ENCODE measurements at places on chromosomes 5 and 9. TPM values are rescaled to one million over a fixed set of nuclear protein-coding genes. Genes with fewer than 3 reads are reported as not detected.

The SOHLH1 gene
- total RNA-seq, result not detected

The FOXD1 gene
- total RNA-seq, result 0.31 TPM

DNA sequence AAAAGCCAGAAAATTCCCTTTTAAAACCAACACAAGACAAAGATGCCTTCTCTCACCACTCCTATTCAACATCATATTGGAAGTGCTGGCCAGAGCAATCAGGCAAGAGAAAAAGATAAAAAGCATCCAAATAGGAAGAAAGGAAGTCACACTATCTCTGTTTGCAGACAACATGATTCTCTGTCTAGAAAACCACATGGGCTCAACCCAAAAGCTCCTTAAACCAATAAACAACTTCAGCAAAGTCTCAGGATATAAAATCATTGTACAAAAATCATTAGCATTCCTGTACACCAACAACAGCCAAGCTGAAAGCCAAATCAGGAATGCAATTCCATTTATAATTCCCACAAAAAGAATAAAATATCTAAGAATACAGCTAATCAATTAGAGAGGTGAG is 112.0 kb downstream of the ADAMTSL1 start:
- H3K27ac ChIP-seq, result no peak overlapping the region
- peaks cover 1% of the 10 kb centered on the region for H3K36me3 ChIP-seq
- no peak for DNase-seq
- no peak overlapping the region for H3K4me3 ChIP-seq

DNA sequence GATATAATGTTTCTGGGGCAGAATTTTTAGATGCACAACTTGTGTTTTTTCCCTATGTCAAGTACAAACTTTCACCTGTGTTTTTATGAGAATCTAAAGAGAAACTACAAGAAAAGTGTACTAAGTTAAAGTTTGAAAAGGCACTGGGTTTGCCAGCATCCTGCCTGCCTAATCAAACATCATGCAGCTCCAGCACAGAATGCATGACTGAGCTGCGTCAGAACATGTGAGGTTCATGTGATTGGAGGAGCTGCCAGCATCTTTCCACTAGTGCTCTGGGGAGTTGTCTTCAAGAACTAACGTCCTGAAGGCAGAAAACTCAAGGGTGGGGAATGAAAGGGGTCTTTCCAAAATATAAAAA is 46.1 kb upstream of the RIC1 start:
- H3K36me3 ChIP-seq, result peaks cover 2% of the 10 kb centered on the region
- H3K4me1 ChIP-seq, result no peaks in the 10 kb centered on the region
- no peak overlapping the region for H3K27ac ChIP-seq
- no peak for DNase-seq
- H3K27me3 ChIP-seq, result no peaks in the 10 kb centered on the region

DNA sequence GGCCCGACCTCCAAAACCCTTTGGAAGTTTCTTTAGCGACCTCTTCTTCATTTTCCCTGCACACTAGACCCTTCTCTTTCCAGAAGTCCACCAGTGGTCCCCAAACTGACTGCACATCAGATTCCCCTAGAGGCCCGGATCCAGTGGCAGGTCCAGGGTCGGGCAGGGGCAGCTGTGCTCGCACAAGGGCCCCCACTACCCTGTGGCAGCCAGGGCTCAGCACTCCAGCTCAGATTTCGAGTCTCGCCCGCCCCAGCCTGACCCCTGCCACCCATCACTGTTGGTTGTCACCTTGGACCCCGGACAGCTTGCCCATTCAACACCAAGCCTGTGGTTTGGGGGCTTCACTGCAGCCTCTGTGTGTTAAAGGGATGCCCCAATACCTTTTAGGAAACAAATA is 7.8 kb upstream of the ZDHHC12 start:
- H3K27ac ChIP-seq, result no peak overlapping the region
- H3K4me3 ChIP-seq, result no peak overlapping the region
- H3K4me1 ChIP-seq, result no peaks in the 10 kb centered on the region
- peaks cover 20% of the 10 kb centered on the region for H3K36me3 ChIP-seq

- H3K27ac ChIP-seq, result no peak overlapping the region
- peak; percentile 46 for DNase-seq
Measured at GRCh38 chr9:21154018-21154608, 12.3 kb downstream of the IFNA21 start.

DNA sequence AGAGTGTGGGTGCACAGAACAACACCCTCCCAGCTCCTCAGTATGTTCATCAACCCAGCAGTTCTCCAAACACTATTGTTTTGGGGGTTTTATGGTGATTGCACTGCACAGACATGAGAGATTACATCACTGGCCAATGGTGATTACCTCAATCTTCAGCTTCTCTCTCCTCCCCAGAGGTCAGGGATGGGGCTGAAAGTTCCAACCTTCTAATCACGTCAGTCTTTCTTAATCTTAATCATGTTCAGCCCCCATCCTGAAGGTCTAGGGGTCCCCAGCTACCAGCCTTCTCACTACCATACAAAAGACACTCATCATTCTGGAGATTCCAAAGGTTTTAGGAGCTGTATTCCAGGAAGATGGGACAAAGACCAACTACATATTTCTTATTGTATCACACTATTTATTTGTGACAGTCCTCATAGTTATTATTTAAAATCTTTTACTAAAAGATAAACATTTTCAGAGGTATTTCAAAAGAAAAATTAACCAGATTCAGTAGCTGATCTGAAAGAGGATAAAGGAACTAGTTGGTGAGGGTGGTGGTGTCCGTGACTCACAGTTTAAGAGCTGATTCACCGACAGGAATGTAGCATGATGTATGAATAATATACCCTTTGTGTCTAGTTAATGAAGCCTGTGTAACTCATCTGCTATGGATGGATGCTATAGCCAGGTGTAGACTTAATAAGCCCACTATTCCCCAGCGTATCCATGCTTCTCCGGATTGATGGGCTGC is 35.6 kb downstream of the RASEF start:
- no peak for DNase-seq
- H3K4me1 ChIP-seq, result no peaks in the 10 kb centered on the region
- no peaks in the 10 kb centered on the region for H3K36me3 ChIP-seq

DNA sequence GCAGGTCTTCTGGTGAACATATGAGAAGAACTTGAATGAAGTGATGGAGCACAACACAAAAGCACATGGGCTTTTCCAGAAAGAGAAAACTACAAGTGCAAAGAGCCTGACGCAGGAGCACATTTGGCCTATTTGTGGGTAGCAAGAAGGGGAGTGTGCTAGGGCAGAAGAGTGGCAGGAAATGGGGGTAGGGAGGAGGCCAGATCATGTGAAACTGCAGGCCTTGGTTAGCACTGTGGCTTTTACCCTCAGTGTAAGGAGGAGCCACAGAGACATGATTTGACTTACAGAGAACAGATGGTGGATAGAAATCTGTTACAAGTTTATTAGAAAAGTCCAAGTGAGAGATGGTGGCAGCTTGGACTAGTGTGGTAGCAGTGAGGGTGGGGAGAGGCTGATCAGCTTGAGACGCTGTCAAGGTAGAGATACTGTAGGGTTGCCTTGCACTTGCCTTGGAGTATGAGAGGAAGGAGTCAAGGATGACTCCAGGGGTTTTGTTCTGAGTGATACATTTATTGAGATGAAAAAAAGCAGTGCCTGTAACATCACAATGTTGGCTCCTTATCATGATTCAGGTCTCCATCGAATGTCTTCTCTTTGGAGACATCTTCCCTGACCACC is 126.7 kb downstream of the PPP2R2B start:
- no peak overlapping the region for H3K27ac ChIP-seq
- DNase-seq, result no peak
- H3K4me3 ChIP-seq, result no peak overlapping the region
- no peaks in the 10 kb centered on the region for H3K4me1 ChIP-seq

DNA sequence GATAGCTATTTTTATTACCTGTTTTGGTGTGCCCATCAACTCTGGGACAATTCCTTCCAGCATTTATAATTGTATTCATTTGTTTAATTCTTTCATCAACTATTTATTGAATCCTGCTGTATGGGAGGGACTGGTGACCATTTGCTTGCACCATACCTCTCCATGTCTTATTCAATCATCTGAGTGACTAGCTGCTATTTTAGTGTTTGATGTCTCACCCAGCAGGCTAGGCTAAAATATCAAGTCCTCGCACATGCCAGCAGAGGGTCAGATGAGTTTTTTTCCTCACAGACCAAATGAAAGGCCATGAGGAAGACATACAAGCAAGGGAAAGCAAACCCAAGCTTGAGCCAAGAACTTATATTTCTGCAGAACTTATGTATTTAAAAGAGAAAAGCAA is 63.9 kb downstream of the CETN3 start:
- no peaks in the 10 kb centered on the region for H3K36me3 ChIP-seq
- no peak overlapping the region for H3K4me3 ChIP-seq
- H3K4me1 ChIP-seq, result no peaks in the 10 kb centered on the region
- H3K27ac ChIP-seq, result no peak overlapping the region
- no peak for DNase-seq
- H3K27me3 ChIP-seq, result no peaks in the 10 kb centered on the region

DNA sequence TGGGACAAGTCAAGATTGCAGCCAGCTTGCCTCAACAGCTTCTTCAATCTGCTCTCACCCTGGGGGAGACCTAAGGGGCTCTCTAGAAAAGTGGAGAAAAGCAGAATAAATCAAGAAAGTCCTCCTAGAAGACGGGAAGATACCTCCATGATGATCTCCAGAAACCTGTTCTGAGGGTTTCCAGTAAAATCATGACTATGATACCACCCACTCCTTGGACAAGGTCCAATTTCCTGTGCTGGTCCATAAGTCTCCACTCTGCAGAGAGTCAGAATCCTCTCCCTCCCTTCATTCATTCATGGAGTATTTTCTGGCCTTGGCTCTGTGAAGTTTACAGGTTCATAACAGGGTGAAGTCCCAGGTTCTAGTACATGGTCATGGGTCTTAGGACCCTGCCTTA is 168.6 kb downstream of the SLC12A2 start:
- H3K27me3 ChIP-seq, result no peaks in the 10 kb centered on the region
- no peak for DNase-seq
- H3K4me1 ChIP-seq, result no peaks in the 10 kb centered on the region
- H3K27ac ChIP-seq, result no peak overlapping the region
- H3K4me3 ChIP-seq, result no peak overlapping the region
- H3K36me3 ChIP-seq, result no peaks in the 10 kb centered on the region

DNA sequence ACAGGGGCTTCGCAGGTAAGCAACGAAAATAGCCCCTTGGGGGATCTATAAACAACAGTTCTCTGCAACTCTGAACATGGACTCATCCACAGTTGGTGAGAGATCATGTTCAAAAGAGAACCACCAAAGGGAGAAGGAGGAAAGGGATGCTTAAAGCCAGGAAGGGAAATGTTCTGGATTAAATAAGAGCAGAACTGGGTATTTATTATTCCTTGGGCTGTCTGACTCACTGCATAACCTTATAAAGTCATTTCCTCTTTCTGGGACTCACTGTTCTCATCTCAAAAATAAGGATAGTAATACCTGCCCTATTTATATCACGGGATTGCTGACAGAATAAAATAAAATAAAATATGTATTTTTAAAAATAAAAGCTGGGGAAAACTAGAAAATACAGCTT is 11.2 kb upstream of the MARCHF3 start:
- no peaks in the 10 kb centered on the region for H3K36me3 ChIP-seq
- peaks cover 7% of the 10 kb centered on the region for H3K4me1 ChIP-seq
- no peak overlapping the region for H3K4me3 ChIP-seq
- no peak overlapping the region for H3K27ac ChIP-seq
- no peak for DNase-seq

GRCh38 chr5:4906786-4907185 is 233.3 kb upstream of the ADAMTS16 start:
- H3K36me3 ChIP-seq, result peaks cover 3% of the 10 kb centered on the region
- H3K4me3 ChIP-seq, result no peak overlapping the region
- no peak overlapping the region for H3K27ac ChIP-seq

DNA sequence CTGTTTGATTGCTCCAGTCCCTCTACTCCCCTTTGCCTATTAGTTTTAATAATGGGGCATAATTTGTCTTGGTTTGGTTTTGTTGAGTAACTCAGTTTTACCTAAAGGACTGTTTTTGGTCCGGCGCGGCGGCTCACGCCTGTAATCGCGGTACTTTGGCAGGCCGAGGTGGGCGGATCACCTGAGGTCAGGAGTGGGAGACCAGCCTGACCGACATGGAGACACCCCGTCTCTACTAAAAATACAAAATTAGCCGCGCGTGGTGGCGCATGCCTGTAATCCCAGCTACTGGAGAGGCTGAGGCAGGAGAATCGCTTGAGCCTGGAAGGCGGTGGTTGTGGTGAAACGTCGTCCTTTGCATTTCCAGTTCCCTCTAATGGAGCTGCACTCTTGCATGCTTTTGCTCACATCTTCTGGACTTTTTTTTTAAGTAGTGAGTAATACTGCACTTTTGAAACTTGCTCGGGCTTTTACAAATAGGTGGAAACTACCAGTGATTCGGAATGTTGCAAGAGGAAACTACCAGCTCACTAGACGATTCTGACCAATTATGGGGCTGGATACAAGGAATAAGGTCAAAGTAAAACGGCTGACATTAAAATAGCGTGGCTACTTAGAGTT is 721 bp upstream of the MAML1 start:
- no peaks in the 10 kb centered on the region for H3K27me3 ChIP-seq
- H3K36me3 ChIP-seq, result peaks cover 14% of the 10 kb centered on the region
- H3K4me1 ChIP-seq, result no peaks in the 10 kb centered on the region
- H3K4me3 ChIP-seq, result peak overlapping the region; percentile 80
- H3K27ac ChIP-seq, result no peak overlapping the region

- peak overlapping the region; percentile 89 for H3K4me3 ChIP-seq
- H3K27me3 ChIP-seq, result peaks cover 4% of the 10 kb centered on the region
- peaks cover 3% of the 10 kb centered on the region for H3K4me1 ChIP-seq
- H3K36me3 ChIP-seq, result peaks cover 10% of the 10 kb centered on the region
- no peak overlapping the region for H3K27ac ChIP-seq
Measured at GRCh38 chr9:17135295-17136160, 688 bp downstream of the CNTLN start.

- no peaks in the 10 kb centered on the region for H3K27me3 ChIP-seq
- DNase-seq, result no peak
- peaks cover 5% of the 10 kb centered on the region for H3K36me3 ChIP-seq
- no peak overlapping the region for H3K27ac ChIP-seq
Measured at GRCh38 chr5:103178167-103178566, 58.1 kb downstream of the PPIP5K2 start.

- no peaks in the 10 kb centered on the region for H3K27me3 ChIP-seq
- H3K4me1 ChIP-seq, result no peaks in the 10 kb centered on the region
- H3K36me3 ChIP-seq, result peaks cover 43% of the 10 kb centered on the region
- H3K27ac ChIP-seq, result no peak overlapping the region
- no peak overlapping the region for H3K4me3 ChIP-seq
- no peak for DNase-seq
Measured at GRCh38 chr5:32428426-32428825, 16.1 kb downstream of the ZFR start.

DNA sequence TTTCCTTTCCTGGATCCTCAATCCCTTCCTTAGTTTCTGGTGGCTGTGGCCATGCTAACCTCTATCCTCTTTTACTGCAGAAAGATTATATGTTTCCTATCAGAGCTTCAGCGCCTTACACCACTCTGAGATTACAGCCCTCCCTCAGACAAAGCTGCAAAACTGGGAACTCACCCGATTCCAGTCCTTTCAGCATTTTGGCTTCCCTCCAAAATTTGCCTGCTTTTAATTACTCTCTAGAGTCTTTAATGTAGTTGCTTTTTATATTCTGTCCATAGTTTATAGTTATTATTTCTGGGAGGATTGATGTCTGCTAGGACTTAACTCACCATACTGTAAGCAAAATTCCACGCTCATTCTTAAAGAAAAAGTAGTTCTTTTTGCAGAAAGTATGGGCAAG is 110.2 kb downstream of the NSG2 start:
- H3K27me3 ChIP-seq, result no peaks in the 10 kb centered on the region
- H3K36me3 ChIP-seq, result no peaks in the 10 kb centered on the region
- H3K27ac ChIP-seq, result no peak overlapping the region
